ENCODE measurements at places on chromosomes 2 and 18.

GRCh38 chr2:73925853-73926492 lies 707 bp upstream of the DGUOK start:
- DNase-seq, result no peak

DNA sequence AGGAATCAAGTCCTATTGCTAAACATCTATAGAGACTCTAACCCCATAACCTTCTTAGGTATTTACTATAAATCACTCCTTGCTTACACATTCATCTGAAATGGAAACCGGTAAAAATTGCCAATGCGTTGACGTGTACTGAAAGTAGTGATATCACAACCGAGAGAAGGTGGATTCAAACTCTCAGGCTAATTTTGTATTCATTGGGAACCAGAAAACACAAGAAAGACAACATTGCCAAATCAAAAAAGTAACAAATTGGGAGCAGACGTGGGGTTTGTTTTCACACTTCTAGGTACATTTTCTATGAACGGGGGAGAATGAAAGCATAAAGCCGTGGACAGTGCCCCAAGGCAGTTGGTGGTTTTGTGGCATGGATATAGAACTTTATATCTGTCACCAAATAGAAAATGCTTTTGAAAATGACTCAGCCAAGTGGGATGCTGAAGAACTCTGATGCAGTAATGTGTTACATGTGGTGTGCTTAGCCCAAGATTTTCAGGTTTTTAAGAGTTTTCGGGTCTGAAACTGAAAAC lies 155.1 kb upstream of the RASGRP3 start:
- DNase-seq, result peak; percentile 57

DNA sequence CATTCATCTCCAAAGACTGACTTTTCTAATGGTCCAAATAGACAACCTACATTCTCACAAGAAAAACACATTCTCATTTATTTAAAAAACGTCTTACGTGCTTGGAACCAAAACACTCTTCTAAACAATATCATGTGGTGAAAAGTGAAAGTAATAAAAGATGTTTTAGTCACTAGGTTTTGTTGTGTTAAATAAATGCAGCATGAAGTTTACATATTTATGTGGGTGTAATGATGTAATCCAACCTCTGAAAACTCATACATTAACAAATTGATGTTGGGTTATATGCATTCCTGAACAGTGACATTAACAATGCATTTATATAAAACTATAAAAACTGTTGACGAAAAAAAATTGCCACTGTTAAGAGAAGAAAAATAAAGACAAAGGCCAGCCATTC lies 55.1 kb upstream of the ACVR2A start:
- no peak for DNase-seq

- DNase-seq, result no peak
Measured at GRCh38 chr2:163987175-163987940, 251.6 kb upstream of the FIGN start.

- DNase-seq, result no peak
Measured at GRCh38 chr2:187075199-187075635, 226.2 kb upstream of the ZSWIM2 start.

DNA sequence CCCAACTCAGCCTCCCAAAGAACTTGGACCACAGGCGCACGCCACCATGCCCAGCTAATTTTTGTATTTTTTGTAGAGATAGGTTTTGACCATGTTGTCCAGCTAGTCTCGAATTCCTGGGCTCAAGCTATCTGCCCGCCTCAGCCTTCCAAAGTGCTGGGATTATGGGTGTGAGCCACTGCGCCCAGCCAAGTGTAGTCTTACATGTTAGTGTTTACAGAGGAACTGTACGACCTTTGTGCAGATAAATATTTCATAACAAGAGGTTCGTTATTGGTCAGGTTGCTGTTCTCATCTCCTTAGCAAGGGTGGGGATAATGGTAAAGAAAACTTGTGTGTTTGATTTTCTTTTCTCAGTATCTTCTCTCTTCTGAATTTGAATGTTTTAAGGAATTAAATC lies 46.5 kb downstream of the RALBP1 start:
- DNase-seq, result no peak

- DNase-seq, result no peak
Measured at GRCh38 chr2:199509403-199509802, 51.7 kb upstream of the SATB2 start.

GRCh38 chr2:239441261-239442078 lies 40.6 kb upstream of the HDAC4 start:
- no peak for DNase-seq

DNA sequence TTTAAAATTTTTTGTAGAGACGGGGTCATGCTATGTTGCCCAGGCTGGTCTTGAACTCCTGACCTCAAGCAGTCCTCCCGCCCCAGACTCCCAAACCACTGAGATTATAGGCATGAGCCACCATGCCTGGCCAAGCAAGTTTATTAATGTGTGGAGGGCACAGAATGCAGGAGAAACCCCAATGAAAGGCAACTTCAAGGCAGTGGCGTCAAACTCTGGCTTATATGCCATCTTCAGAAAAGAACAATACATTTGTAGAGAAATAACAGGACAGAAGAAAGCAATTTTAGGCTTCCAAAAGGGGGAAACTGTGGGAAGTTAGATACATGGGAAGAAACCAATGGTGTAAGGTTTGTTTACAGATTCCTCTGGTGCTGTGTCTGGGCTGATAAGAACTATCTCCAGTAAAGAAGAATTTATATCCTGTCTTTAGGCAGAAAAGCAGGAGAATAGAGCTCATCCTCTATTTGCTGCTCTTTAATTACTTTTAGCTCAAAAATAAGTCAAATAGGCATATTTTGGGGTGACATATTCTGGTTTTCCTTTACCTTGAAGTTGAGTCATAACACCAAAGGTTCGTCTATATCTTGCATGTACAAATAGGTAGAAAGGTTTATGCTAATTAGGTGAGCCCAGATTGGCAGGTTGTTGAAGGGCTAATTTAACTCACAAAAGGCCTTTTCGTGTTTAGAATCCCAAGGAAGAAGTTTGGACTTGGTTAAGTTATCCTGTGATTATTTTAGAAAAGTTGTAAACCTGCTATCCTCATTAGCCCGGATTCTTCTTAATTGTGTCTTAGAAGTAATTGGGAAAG lies 26.0 kb upstream of the TMEM214 start:
- DNase-seq, result peak; percentile 10

GRCh38 chr2:75010571-75010970 lies 52.1 kb downstream of the POLE4 start:
- DNase-seq, result no peak

DNA sequence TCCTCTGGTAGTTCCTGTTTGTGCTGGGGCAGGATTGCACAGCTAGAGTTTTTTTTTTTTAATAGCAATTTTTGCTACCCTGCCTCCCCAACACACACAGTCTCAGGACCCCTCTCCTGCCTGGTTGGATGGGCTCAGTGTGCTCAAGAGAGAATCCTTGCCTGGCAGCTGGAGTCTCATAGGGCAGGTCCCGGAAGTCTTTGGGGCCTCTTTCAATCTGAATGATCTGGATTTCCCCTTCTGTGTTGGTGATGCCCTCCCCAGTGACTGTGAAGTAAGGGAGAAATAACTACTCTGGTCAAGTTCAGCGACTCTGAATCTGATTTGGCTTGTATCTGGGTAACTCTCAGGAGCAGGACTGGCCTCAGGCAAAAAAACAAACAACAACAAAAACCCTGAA lies 220.6 kb upstream of the LRRTM1 start:
- DNase-seq, result no peak

DNA sequence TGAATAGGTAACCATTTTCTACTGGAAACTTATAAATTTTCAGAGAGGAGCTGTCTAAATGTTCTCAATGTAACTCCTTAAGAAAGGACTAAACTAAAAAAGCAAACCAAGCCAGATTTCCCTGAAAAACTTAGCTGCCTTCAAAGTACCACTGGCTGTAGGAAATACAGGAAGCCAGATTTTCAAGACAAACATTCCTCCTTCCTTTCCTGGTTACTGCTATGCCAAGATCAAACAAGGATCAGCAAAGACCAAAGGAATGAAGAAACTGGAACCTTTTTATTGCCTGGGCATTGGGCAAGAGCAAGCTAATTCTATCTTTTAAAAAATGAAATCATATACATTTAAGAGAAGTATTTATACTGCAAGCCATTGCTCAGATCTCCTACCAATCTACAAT lies 212.7 kb downstream of the DYM start:
- DNase-seq, result no peak

DNA sequence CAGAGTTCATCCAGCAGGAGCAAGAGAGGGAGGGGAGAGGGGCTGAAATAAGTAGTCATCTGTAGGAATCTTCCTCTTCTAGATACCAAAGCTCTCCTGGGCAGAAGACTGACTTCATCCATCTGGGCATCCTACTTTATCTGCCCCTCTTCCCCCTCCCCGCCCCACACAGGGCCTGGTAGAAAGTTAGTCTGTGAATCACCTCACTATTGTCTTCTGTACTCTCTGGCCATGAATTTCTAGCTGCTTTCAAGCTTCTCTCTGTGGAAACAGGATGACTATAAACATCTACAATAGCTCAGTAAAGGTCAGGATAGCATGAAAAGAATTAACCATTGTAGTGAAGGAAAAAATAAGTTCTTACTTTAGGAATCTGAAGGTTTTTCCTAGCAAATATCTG lies 47.7 kb upstream of the RNU4ATAC start:
- DNase-seq, result no peak

DNA sequence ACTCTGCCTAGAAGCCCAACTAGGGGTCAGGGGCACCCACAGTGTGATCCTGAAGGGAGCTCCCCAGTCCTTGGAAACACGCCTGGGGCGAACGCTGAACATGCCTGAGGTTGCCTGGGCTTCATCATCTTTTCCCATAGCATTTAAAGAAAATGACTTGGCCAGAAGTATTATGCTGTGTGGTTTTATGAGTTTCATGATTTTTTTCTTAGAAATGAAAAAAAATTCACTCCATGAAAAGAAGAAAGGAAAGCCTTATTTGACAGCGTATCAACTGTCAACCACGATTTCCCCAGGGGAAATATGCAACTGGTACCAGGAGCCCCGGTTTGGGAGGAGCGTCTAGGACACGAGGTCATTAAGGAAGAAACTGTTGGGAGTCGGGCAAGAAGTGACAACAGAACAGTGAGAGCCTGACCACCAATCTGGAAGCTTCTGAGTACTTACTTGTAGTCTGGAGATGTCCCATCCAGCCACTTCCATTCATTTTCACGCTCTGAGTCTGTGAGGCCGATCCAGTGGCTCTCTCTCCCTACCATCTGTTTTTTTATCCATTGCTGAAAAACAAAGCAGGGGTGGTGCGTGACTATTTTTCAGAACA lies 63.5 kb upstream of the THOC1 start:
- DNase-seq, result no peak

DNA sequence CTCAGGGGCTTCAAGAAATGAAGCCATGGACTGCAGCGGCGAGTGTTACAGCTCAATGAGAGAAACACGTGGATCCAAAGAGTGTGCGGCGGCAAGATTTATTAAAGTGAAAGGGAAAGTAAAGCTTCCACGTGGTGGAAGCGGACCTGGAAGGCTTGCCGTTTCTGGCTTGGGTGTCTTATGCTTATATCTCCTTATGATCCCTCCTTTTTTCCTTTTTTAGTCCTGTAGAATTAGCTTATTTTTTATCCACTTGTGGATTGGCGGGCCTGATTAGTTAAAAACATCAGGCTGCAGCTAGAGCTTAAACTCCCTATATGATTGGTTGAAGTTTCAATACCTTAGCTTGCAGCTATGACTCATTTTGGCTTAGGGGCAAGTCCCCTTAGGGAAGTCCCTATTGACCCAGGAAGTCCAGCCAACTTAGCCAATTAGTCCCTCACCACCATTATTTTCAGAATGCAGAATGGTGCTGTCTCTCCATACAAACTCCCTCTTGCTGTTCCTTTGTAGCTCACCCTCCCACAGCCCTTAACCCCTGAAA lies 11.6 kb upstream of the HNMT start:
- no peak for DNase-seq

DNA sequence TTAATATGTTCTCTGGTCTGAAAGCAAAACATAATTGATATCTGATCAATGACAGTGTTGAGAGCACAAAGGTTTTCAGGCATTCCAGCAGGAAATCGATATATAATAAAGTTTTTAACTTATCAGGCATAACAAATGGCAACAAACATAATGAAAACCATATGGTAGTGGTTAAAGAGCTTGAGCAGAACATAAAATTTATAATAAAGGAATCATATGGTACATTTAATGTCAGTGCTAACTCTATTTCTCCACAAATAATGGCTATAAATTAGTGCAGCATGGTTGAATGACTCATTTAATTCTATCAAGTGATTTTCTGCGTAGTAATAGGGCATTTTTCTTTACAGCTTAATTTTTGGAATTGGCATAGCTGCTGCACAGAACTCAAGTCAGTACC lies 306.2 kb downstream of the FSIP2 start:
- DNase-seq, result no peak

DNA sequence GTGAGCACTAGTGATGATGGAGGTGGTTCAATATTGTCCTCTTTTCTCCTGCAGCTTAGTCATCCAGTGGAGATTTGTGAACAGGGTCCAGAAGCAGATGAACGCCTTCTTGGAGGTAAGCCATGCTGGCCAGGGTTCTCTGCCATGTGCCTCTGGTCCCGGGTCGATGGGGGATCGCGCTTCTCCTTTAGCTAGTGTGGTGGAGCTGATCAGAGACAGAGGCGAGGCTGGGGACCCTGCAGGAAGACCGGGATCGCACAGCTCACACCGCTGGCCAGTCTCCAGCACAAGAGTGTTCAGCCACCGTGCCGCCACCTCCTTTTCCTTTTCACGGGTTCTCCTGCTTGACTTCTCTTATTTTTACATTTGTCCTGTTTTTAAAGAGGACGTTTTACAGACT lies 243.4 kb downstream of the ALPK2 start:
- no peak for DNase-seq

DNA sequence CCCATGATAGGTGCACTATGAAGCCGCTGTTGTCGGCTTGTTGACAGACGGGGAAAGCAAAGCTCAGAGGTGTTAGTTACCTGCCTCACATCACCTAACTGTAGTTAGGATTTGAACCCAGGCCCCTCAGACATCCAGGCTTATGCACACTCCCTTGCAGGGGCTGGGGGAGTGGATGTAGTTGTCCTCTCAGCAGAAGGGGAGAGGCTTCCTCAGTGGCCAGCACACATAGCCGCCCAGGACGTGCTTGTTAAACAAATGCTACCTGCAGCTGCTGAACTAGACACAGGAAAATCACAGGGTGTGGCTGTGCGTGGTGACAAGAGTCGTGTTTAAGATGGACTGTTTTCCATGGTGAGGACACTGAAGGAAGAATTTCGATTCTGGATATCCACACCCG lies 39.2 kb downstream of the GREB1 start:
- DNase-seq, result no peak

- DNase-seq, result no peak
Measured at GRCh38 chr2:74333175-74333574, 10.0 kb downstream of the SLC4A5 start.

- no peak for DNase-seq
Measured at GRCh38 chr2:14324308-14324707, 308.2 kb upstream of the LRATD1 start.

Data from activated CD8-positive, alpha-beta memory T cell treated with anti-CD3 and anti-CD28 coated beads, Interleukin-2, amount 50 U/mL, for 48 hours (primary cell).